Cerebellar cortex (tissue), 1 donor: ENCODE measurements at places on chromosomes 6 and 20.

GRCh38 chr6:112289038-112289566 is 34.7 kb upstream of the LAMA4 start:
- DNase-seq, result no peak

GRCh38 chr6:112618849-112619248 is 271.7 kb downstream of the RFPL4B start:
- no peak for DNase-seq

GRCh38 chr20:7505152-7505834 is 435.0 kb downstream of the HAO1 start:
- no peak for DNase-seq

- DNase-seq, result no peak
Measured at GRCh38 chr6:169075211-169075914, 178.3 kb downstream of the THBS2 start.

DNA sequence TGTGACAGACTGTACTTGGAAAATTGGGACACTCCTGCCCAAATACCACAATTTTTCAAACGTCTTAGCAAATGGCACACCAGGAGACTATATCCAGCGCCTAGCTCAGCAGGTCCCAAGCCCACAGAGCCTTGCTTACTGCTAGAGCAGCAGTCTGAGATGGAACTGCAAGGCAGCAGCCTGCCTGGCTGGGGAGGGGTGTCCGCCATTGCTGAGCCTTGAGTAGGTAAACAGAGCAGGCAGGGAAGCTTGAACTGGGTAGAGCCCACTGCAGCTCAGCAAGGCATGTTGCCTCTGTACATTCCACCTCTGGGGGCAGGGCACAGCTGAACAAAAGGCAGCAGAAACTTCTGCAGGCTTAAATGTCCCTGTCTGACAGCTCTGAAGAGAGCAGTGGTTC is 1003.3 kb upstream of the MAP3K7 start:
- DNase-seq, result no peak

DNA sequence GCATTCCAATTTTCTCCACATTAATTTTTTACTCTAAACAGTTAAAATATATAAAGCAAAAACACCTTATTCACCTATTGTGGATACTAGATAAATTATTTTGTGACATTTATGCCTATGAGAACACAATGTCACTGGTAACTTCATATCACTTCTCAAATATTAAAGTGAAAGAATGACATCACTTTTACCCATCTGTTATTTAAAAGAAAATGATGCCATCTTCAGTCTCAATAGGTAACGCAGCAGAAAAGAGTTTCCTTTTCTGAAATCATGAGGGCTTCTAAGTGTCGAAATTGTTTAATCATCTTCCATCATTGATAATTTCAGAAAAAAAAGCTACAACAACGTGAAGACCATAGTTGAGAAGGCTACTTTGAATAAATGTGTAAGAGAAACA is 2.9 kb downstream of the HAO1 start:
- DNase-seq, result no peak

- DNase-seq, result peak; percentile 28
Measured at GRCh38 chr6:107418118-107418517, 41.2 kb downstream of the PDSS2 start.

DNA sequence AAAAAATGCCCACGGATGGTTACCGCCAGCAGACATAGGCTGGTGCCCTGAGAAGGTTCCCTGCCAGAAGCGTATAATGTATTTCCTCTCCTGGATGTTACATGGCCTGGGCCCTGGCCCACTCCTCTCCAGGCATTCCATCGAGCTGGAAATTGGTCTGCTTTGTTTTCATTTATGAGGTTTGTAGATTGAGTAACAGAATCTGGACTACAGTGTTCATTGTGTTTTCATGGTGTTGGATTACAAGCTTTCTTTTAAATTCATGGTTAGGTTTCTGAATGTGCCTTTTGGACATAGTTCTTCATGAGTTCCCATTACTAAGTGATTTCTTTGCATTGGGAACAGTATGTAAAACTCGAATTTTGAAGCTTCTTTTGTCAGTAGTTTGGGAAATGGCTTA is 6.4 kb downstream of the TIAM2 start:
- no peak for DNase-seq

GRCh38 chr6:33375143-33375671 is 16.4 kb upstream of the KIFC1 start:
- peak; percentile 45 for DNase-seq

DNA sequence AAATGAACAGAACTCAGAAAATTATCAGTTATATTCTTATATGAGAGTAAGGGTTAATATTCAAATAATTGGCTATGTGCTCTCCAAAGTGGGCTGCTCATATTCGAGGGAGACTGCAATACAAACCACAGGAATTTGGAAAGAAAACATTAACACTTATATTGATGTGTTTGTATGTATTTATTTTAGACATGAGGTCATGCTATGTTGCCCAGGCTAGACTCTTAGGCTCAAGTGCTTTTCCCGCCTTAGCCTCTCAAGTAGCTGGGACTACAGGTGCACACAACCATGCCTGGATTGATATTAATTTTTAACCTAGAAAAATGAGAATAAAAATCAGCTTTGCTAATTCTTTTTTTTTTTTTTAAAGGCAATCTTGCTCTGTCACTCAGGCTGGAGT is 35.0 kb downstream of the BTBD9 start:
- no peak for DNase-seq

GRCh38 chr20:14710951-14711350 is 373.5 kb upstream of the FLRT3 start:
- DNase-seq, result no peak

- no peak for DNase-seq
Measured at GRCh38 chr6:14309951-14310445, 192.4 kb downstream of the CD83 start.
